ENCODE measurements at places on chromosomes 12 and 14. TPM values are rescaled to one million over a fixed set of nuclear protein-coding genes. Genes with fewer than 3 reads are reported as not detected.
A peak's percentile ranks its signal among the peaks of the same experiment; 100 is the strongest.

- no peak for DNase-seq
Measured at GRCh38 chr14:39621223-39621622, 189.0 kb upstream of the FBXO33 start.

DNA sequence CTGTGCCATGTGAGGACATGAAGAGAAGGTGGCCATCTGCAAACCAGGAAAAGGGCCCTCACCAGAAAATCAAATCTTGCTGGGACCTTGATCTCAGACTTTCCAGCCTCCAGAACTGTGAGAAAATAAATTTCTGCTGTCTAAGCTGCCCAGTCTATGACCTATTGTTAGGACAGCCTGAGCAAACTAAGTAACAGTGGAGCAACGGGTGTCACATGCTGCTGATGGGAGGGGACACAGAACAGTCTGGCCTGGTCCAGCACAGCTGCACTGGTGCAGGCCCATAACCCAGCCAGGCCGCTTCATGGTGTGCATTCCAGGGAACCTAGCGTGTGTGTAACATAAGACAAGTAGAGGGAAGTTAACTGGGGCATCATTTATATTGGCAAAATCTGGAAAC lies 42.1 kb downstream of the GRIP1 start:
- peak; percentile 50 for DNase-seq

- DNase-seq, result no peak
Measured at GRCh38 chr12:59079472-59079871, 159.2 kb upstream of the LRIG3 start.

DNA sequence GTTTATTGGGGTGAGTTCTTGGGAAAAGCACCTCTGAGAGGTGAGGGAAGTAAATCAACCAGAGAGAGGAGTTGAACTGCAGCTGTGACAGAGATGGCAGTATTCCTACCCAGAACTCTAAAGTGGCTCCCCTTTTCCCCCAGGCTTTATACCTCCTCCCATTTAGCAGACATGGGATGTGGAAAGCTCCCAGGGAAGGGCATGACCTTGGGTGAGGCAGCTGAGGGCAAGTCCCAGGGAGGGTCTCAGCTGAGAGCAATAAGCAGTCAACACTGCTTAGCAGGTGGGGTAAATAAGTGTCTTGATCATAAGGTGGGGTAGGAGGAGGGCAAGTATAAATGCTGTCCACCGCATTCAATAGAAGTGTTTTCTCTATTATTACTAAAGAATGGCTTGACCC lies 143.0 kb downstream of the AKAP6 start:
- no peak for DNase-seq

DNA sequence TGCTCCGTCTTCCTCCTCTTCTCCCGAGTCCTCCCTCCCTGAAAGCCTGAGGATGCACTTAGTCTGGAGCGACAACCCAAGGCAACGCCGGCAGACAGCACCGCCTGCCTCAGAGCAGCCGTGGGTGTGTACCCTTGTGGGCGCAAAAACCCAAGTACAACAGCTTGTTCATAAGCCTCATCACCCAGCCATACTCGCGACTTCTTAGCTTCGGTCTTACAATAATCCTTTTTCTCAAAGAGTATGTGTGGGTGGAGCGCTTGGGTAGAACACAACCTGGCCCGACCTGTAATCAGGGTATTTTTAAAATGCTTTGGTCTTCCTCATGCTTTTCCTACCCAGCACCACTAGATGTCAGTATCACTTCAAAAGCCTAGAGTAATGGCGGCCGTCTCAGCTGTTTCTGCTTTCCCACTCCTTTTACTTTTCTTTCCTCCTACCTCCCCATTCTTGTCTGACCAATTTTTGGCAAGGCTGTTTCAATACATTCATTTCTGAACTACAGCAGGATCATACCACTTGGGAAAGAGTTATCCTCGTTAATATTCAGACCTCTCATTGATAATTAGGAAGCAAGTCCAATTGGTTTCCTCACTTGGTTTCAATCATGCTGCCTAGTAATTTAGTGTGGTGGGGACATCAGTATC lies 198.9 kb downstream of the EPS8 start:
- peak; percentile 40 for DNase-seq

Gene METTL1
- 7.5 TPM for total RNA-seq

DNA sequence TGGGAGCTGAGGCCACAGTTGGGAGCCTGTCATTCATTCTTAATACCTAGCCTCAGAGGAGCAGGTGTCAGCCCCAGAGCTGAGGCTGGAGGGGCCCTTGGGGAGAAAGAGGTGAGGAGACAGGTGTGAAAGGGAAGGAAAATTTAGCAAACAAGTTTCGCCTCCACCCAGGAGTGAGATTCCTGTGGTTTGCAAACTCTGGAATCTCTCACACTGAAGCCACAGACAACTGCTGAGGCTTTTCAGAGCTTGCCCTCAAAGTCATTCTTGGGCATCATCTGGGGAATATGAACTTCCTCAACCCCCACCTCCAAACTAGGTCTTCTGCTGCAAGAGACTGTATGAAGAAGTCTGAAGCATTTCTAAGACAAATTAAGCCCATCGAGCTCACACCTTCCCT lies 589.5 kb upstream of the TBX3 start:
- DNase-seq, result no peak

DNA sequence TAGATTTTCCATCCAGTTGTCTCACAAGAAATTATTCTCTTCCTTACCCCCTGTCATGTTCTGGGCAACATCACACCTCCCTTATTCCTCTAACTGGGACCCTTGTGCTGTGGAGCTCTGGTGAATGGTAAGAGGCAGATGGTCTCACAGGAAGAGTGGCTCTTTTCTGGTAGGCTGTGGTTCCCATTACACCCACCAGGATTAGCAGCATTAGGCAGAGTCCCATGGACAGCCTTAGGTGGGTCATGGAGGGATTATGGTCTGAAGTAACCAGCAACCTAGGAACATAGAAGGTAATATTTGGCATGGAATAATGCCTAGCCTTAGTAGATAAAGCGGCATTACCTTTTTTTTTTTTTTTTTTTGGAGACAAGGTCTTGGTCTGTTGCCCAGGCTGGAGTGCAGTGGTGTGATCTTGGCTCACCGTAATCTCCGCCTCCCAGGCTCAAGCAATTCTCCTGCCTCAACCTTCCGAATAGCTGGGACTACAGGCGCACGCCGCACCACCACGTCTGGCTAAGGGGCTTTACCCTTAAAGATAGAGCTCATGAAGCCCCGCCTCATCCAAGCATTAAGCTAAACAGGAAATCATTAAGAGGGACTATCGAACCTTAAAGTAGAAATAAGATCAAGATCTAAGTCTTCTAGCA lies 4.0 kb downstream of the C14orf119 start:
- no peak for DNase-seq

DNA sequence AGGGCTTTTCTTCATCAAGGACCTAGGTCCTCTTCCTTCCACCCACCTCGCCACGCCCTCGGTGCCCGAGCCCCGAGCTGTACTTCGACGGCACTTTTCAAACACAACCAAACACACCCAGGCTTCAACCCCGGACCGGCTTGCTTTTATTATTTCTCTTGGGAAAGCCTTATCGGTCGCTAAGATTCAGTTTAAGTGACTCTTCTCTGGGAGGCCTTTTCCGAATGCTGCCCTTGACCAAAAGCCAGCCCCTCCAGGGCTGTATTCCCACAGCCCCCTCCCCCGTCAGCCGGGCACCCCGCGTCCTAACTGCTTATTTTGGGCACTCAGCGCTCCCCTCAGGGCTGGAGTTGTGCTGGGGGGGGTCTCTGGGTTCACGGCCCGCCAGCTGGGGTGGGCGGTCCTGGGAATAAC lies 644 bp upstream of the PPP4R4 start:
- no peak for DNase-seq

Gene KCNH3
- 0.30 TPM for total RNA-seq

GRCh38 chr12:26239122-26239851 lies 43.9 kb downstream of the SSPN start:
- peak; percentile 73 for DNase-seq

Gene BCL7A
- total RNA-seq, result 17.5 TPM

GRCh38 chr14:38910092-38910491 lies 192.9 kb downstream of the SEC23A start:
- DNase-seq, result no peak

Gene CCDC38
- total RNA-seq, result 0.15 TPM

GRCh38 chr12:12366701-12367481 lies 10.0 kb downstream of the BORCS5 start:
- DNase-seq, result no peak

Gene ZNF385A
- total RNA-seq, result 7.7 TPM

GRCh38 chr12:93128332-93128707 lies 199.2 kb upstream of the EEA1 start:
- DNase-seq, result peak; percentile 57
